GM23248 (cell line): ENCODE measurements at places on chromosomes 3 and 15. TPM values are rescaled to one million over a fixed set of nuclear protein-coding genes. Genes with fewer than 3 reads are reported as not detected.

GRCh38 chr3:151276687-151277042 lies 1.7 kb downstream of the P2RY14 start:
- no peaks in the 10 kb centered on the region for H3K36me3 ChIP-seq
- no peaks in the 10 kb centered on the region for H3K27me3 ChIP-seq
- no peak overlapping the region for H3K27ac ChIP-seq
- H3K4me3 ChIP-seq = no peak overlapping the region

GRCh38 chr3:127052121-127052561 lies 69.2 kb downstream of the PLXNA1 start:
- H3K4me3 ChIP-seq = no peak overlapping the region
- no peaks in the 10 kb centered on the region for H3K4me1 ChIP-seq
- DNase-seq = peak; percentile 30
- no peaks in the 10 kb centered on the region for H3K27me3 ChIP-seq
- H3K36me3 ChIP-seq = no peaks in the 10 kb centered on the region

DNA sequence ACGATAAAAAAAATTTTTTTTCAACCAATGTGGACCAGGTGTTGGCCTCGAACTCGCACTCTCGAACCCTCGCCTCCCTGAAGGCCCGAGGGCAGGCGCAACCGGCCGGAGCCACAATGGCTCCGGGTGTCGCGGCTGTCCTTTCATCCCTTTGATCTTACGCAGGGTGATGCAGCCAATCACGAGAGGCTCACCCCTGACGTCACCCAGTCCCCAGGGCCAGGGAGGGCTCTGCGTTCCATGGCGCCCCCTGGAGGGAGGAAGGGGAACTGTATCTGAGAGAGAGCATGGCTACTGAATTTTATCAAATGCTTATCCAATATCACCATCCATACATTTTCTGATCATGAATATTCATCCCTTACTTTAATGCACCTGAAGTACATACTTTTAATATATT lies 15.4 kb upstream of the GMNC start:
- no peaks in the 10 kb centered on the region for H3K36me3 ChIP-seq
- no peak overlapping the region for H3K27ac ChIP-seq
- no peak for DNase-seq
- H3K4me1 ChIP-seq = no peaks in the 10 kb centered on the region

DNA sequence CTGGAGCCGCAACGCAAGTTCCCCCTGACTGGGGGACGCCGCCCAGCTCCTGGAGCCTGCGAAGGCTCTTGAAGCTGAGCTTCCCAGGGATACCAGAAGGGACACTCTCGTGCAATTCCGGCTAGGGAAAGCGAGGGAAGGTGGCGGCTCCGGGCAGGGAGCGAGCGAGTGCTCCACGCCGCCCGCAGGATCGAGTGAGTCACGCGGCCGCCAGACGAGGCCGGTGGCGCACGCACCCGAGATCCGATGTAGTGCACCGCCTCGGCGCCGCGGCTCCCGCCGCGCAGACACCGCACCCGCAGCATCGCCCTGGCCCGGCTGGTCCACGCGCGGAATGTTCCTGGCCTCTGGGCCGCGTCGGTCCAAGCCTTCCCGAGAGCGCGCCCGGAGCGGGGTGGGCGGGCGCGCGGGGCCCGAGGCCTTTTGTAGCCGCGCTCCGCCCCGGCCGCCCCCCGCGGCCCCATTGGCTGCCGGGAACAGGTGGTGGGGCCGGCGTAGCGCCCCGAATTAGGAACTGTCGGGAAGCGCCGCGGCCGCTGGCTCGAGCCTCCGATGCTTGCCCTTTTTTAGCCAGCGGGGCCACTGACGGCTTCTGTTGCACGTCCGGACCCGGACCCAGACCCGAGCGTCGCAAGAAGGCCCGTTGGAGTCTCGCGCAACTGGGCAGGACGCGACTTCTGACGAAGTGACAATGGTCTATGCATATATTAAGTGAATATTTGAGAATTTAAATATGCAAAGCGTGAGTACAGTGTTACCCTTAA lies at the start of gene GATM:
Gene GATM, minus strand, starts transcription at position 396 of the 764 bp plus-strand sequence. Its CDS starts 91 bp downstream, at position 305.
- H3K27me3 ChIP-seq = peaks cover 64% of the 10 kb centered on the region
- no peaks in the 10 kb centered on the region for H3K4me1 ChIP-seq
- peak within 1 kb of the TSS; percentile 67 for H3K4me3 ChIP-seq

- H3K4me1 ChIP-seq = peaks cover 51% of the 10 kb centered on the region
- DNase-seq = peak; percentile 76
- H3K27ac ChIP-seq = peak overlapping the region; percentile 29
- no peaks in the 10 kb centered on the region for H3K36me3 ChIP-seq
These were observed 6.3 kb downstream of the TM4SF1 start for GRCh38 chr3:149371001-149371722.

The PLSCR4 gene
- total RNA-seq = 51.2 and 63.4 TPM in 2 replicates

DNA sequence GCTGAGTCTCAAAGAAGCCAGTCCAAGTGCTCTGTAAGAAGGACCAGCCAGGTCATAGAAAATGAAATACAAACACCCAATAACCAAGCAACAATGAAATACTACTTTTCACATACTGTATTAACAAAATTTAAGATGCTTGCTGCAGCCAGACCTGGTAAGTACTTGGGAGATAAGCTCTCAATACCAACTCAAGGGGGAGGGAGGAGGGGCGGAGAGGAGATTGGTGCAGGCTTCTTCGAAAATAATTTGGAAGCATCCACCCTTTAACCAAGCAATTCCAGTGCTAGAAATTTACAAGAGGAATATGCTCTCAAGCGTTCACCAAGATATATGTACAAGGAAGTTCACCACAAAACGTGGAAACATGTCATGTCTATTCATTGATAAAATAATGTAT lies 7.6 kb upstream of the LRRC2 start:
- H3K27ac ChIP-seq = no peak overlapping the region
- DNase-seq = no peak
- no peak overlapping the region for H3K4me3 ChIP-seq

GRCh38 chr3:102006812-102007485 lies 157.6 kb downstream of the NFKBIZ start:
- peaks cover 22% of the 10 kb centered on the region for H3K4me1 ChIP-seq
- peak overlapping the region; percentile 43 for H3K4me3 ChIP-seq
- peak overlapping the region; percentile 80 for H3K27ac ChIP-seq
- H3K27me3 ChIP-seq = no peaks in the 10 kb centered on the region
